ENCODE measurements at places on chromosomes 16 and 17.

- no peak for DNase-seq
Measured at GRCh38 chr16:87964049-87964659, 12.9 kb downstream of the BANP start.

DNA sequence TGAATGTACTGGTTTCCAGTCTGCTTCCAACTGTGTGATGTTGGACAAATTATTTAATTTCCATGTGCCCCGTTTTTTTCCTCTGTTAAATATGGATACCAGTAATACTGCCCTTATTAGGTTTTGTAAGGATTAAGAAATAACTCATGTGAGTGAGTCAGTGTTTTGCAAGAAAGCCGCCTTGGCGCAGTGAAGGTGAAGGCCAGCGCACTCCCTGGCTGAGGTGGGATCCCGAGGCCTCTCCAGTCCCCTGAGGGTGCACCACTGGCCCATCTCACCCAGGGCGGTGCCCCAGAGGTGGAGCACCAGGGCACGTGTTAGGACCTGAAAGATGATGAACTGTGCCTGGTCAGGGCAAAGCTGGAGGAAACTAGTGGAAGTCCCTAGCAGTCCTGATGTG, 43.5 kb downstream of the PHKB start:
- no peak for DNase-seq

DNA sequence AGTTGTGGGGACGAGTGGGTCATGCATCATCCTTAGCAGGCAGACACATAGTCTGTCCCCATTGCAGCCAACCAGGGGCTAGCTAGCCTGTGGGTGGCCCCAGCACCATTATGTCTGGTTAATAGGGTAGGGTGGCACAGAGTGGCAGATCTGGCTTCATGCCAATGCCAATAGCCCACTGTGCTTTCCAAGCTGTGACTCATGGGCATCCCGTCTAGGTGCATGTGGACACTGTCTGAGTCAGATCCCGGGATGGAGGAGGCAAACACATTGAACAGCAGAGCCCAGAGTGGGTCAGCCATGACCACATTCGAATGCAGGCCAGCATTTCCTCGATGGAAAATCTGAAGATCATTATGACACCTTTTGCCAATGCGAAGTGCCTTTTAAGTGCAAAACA, 2.5 kb downstream of the HS3ST2 start:
- DNase-seq, result no peak

GRCh38 chr16:3060339-3061127, 4.9 kb upstream of the IL32 start:
- DNase-seq, result no peak

DNA sequence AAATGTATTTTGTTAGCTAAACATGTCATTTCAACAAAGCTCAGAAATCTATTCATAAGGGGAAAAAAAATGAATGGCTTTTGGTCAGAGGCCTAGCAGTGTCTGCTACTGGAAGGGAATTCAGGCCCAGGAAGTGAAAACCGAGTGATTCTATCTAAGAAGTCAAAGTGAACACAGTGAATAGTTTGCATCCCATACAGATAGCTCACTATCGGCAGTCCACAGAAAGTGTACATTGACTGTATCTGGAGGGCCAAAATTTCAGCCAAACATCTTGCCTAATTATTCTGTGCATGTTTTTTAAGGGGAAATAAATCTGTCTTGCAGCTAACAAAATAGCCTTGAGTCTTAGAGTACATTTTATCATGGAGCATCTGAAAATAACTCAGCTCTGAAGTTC, 214.4 kb upstream of the CACNG5 start:
- no peak for DNase-seq

DNA sequence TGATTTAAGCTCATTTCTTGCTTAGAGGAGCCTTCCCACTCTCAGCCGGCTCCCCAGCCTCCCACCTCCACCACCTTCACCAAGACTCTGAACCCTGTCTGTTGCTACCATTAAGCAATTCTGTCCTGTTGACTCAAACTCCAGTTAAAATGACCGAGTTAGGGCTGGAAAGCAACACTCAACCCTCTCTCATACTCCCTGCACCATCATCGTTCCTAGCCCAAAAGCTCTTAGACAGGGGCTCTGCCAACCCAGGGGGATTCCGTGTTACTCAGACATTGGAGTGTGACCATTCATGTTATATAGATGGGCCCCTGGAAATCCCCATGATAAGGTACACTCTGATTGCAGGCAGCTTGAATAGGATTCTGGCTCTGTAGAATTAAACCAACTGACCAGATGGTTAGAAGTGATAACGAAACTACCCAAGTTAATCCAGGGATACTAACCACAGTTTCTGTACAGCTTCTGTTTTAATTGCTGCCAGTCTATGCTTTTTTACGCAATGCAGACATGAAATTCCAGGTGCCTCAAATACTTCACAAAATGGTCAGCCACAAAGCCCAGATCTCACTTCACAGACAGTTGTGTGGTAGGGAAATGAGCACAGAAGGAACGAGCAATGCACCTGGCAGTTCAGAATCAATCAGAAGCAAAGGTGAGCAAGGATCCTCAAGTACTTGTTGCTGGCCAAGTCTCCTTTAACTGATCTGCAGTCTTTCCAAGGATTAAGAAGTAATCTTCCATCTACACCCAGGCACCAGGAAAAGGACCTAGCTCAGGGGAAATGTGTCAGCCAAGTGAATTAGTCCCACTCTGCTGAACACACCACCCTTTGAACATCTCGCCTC, 2.1 kb downstream of the SSTR2 start:
- DNase-seq, result no peak

GRCh38 chr16:85027349-85027957, at the start of gene KIAA0513:
Gene KIAA0513, plus strand, starts transcription at chr16:85027795. Its CDS starts 39,277 bp downstream, at chr16:85067072.
- peak; percentile 67 for DNase-seq

DNA sequence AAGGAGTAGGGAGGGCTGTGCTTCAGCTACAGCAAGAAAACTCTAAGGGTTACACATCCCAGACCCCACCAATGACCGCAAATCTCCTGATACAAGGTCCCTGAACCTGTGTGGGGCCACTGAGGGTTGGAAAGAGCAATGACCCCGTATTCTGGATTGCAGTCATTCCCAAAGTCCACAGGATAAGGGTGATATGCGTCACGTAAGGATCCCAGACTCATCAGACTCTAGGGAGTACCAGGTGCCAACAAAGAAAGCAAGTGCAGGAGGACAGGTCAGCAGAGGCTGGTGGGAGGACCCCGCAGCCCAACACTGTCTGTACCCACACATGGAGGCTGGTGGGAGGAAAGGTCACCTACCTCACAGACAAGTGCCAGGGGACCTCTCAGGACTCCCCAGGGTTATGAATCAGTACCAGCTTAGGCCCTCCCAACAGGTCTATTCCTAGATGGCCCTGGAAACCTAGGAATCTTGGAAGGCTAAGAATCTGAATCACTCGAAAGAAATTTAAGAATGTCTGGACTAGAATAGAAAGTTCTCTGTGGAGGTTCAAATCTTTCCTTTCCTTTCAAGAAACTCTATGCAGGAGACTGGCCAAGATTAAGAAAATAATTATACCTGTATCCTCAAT, 16.2 kb downstream of the PITPNA start:
- no peak for DNase-seq

DNA sequence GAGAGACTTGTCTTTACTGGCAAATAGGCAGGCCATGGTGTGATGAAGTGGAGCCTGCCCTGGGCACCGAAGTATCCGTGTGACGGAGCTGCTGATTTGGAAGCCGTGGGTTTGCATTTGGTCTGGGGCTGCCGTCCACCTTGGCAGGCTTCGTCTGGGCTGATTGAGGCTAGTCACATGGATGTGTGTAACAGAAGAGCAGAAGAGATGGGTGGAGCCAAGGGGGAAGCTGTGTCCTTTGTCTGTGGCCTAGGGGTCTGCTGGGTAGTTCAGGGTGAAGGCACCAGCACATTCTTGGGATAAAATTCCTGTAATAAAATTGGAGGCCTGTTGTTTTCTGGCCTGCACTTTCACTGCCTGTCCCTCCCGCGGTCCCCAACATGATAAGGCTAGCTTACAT, 106.1 kb downstream of the AATF start:
- DNase-seq, result no peak

DNA sequence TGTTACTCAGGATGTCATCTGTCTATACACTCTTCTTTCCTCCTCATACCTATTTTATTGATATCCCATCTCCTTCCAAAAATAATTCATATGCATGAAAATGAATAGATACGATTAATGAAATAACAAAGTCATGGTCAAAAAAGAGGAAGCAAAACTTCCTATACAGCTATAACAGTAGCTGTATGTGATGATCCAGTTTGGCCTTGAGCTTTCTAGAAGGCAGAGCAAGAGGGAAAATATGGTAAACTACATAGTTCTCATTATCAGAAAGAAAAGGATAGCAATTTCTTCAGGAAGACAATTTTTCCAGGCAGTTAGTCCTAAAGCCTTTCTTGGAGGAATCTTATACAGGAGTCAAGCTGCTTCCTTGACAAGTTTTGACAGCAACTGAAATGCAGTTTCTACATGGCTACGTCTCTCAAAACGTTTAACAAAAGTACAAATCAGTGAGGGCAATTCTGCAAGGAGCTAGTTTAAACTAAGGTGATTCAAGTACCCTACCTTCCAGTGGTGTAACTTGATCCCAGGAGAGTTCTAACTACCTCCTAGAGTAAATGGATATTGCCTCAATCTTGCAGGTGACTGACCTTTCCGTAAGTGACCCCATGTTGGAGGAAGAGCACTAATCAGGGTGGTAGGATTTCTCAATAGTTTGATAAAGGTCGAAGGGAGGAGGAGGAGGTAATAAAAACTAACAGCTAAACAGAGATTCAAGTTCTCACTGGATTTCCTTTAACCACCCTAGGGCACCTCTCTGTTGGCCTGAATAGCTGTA, 1.0 kb downstream of the SPAG5 start:
- no peak for DNase-seq

DNA sequence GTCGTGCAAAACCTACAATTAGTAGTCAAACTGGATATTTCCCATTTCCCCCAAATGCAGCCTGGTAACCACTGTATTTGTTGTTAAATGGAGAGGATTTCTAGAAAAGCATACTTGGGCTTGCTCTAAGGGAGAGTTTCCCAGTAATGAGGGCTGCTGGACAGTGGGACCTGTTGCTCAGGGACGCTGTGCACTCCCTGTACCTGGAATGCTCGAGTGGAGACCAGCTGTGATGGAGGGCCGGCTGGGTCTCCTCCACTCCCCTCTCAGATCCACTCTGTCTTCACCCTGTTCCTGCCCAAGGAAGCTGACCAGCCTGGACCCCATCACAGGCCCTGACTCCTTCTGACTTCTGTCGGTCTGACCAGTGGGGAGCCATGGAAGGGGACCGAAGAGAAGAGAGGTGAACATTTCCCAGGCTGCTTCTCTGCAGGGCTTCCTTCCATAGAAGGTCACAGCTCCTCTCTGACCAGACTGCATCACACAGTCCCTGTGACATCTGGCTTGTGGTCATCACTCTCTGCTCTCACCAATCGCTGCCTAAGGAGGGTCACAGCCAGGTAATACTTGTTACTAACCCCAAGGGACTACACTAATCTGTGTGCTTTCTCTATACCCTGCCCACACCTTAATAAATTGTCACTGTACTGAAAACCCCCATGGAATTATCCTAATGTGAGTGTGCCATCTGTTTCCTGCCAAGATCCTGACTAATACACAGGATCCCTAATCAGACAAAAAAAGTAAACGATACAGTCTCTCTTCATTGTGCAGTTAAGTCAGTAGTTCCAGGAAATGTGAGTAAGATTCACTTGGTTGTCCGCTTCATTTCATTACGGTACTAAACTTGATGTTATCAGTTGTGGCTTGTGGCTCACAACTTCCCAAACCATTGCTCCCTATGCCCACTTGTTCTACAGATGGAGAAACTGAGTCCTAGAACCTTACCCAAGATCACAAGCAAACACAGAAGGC, 102.4 kb downstream of the CCT6B start:
- DNase-seq, result no peak

DNA sequence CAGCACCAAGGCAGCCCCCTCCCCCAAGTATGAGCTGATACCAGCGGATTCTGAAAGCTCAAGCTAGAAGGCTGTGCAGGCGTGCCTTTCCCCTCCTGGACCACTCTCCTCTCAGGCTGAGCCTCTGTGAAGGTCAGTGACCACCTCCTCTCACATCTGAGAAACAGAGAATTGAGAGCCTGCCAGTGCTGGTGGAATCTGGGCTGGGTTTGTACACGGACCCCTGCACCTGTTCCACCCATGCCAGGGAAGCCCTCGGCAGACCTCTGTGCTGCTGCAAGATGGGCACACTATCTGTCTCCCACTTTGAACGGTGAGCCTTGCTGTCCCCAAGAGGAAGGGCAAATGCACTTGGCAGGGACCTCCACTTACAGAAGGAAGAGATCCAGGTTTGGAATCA, 54.7 kb upstream of the SDK2 start:
- DNase-seq, result no peak

GRCh38 chr17:77598241-77598620, 360.3 kb upstream of the TNRC6C start:
- no peak for DNase-seq

GRCh38 chr17:79851461-79851817, 12.2 kb upstream of the CBX4 start:
- DNase-seq, result no peak

- no peak for DNase-seq
Measured at GRCh38 chr17:72715906-72716572, 376.4 kb downstream of the SLC39A11 start.

- DNase-seq, result no peak
Measured at GRCh38 chr17:73934696-73935095, 268.8 kb upstream of the RPL38 start.

DNA sequence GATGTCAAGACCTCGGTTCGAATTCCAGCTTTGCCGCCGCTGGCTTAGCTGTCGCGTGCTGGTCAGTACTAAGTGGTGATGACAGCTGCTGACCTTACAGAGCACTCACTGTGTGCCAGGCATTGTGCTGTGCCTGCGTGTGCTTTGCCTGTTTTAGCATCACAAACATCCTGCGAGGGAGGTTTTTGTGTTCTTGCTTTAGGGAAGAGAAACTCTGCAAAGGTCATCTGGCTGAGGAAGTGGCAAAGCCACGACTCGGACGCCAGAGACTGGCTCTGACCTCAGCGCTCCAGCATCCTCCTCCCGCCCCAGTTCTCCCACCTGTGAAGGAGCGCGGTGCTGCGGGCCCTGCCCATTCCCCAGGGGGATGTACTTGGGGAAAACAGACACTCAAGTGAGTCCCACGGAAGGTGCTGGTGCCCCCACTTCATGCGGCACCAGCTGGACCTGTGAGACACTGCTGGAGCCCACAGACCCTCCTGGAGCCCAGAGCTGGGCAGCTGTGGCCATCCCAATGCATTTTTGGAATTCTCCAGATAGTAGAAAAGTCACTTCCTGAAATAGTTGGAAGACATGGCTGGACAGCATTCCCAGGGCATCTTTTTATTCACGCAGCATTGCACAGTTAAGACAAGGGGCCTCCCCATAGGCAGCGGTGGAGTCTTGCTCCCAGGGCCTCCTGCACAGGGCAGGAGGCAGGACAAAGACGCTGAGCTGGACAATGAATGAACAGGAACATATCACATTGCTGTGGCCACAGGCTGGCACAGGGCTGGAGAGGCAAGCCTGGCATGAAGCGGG, 20.0 kb upstream of the HERPUD1 start:
- DNase-seq, result no peak

- no peak for DNase-seq
Measured at GRCh38 chr16:72311426-72311825, 139.5 kb upstream of the PMFBP1 start.
